ENCODE measurements at places on chromosomes 5 and 9.

GRCh38 chr5:158519433-158520021 lies 580.2 kb downstream of the EBF1 start:
- DNase-seq, result no peak

DNA sequence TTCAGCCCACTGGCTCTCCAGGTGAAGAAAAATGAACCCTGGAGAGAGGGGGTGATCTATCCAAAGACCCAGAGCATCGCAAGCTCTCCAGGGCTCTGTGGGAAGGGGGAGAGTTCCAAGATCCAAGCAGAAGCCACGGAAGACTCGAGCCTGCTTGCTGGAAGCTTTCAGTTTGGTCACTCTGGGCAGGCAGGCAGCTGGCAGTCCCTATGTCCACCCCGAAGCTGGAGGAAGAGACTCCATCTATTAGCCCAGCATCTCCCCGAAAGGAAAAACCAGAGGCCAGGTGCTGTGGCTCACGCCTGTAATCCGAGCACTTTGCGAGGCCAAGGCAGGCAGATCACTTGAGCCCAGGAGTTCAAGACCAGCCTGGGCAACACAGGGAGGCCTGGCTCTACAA lies 10.7 kb upstream of the SPARC start:
- no peak for DNase-seq

DNA sequence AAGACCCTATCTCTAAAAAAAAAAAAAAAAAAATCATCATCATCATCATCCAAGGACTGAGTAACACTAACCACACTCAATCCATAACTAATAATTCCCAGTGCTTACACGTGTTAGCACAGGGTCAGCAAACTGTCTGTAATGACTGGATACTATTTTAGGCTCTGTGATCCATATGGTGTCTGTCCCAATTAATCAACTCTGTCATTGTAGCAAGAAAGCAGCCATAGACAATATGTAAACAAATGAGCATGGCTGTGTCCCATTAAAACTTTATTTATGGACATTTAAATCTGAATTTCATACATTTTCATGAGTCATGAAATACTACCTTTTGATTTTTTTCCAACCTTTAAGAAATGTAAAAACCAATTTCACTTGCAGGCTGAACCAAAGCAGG lies 148.4 kb downstream of the SIL1 start:
- DNase-seq, result no peak

DNA sequence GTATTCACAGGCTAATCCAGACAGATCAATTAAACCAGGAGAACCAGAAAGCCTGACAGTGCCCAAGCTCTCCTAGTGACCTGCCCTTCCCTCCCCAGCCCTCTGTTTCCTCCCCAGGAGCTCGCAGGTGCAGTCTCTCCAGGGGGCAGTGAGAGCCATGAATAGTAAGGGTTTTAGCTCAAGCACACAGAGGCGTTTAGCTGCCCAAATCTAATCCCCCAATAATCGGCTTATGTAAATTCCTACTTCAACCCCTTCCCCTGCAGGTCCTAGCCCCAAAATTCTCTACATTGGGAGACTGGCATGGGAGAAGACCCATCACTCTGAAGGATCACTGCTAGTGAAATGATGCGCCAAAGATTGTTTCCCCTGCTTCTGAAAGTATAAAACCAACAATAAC lies 10.5 kb upstream of the TAL2 start:
- no peak for DNase-seq

DNA sequence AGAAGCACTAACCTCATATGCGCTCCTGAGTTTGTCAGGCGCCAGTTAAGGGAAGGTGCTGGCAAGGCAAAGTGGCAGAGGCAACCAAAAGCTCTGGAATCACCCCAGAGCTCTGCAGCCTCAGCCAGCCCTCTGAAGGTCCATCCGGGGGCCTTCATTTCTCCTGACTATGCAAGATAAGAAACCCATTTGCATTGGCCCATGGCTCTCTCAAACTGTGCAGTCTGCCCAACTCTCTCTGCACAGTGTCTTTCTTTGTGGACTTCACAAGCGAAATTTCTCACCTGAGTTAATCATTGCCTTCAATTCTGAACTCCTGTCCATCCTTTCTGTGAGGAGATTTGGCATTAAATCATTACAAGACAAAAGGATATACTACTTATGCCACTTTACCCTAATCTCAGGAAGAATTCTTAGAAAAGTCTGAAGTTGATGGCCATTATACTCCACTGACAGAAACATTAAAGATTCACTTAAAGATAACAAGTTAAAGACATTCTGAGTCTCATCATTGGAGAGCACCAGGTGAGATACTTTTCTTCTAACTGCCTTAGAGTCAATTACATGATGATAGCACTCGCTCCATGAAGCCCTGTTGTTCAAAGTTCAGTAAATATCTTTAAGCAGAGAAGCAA lies 235.6 kb downstream of the SPOCK1 start:
- DNase-seq, result no peak

DNA sequence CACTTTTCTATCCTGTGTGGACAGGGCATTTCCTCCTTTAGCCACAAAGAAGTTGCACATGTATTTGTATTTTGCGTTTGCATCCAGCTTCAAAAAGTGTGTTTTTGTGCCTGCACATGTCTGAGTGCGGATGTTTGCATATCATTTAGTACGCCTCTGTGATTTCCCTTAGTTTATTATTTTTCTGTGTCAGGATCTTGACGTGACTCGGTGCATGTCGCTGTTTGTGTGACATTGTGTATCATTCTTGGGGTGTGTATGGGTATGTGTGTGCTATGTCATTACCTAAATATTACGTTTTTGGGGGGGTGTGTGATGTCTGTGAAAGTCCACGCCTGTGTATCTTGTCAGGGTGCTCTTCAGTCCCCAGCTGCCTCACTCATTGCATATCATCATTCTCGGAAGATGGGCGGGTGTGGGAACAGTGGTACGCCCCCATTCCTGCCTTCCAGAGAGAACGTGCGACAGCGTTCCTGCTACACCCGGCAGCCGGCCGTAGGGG lies 416 bp upstream of the PAIP2 start:
- DNase-seq, result no peak

- peak; percentile 75 for DNase-seq
Measured at GRCh38 chr5:14250084-14250695, 107.0 kb downstream of the TRIO start.

DNA sequence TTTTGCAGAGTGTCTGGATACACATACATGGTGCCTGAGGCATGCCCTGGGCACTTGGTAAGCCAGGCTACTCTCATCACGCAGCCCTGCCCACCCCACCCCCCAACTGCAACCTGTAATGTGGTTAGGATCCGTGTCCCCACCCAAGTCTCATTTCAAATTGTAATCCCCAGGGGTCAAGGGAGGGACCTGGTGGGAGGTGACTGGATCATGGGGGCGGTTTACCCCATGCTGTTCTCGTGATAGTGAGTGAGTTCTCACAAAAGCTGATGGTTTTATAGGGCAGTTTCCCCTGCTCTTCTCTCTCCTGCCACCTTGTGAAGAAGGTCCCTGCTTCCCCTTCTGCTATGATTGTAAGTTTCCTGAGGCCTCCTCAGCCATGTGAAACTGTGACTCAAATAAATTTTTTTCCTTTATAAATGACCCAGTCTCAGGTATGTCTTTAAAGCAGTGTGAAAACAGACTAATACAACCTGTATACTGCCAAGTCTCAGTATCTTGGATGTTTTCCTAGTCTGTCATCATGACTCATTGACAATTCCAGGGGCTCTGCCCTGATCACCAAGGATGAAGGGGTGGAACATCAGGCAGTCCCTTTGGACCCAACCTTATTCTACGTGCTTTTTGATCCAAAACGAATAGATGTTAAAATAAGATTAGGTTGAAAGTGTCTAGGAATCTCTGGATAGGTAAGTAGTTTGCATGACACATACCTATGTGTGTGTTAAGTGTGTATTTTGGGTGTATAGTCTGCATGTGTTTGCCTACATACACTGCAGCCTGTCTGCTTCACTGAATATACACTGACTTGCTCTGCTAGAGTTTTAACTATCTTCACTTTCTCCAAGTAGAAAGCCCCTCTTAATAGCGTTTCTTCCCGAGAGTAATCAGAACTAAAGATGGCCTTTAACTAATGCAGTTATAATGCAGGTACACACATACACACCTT lies 293.8 kb downstream of the SLIT3 start:
- DNase-seq, result no peak

GRCh38 chr9:91775011-91775707 lies 174.9 kb downstream of the ROR2 start:
- DNase-seq, result no peak

DNA sequence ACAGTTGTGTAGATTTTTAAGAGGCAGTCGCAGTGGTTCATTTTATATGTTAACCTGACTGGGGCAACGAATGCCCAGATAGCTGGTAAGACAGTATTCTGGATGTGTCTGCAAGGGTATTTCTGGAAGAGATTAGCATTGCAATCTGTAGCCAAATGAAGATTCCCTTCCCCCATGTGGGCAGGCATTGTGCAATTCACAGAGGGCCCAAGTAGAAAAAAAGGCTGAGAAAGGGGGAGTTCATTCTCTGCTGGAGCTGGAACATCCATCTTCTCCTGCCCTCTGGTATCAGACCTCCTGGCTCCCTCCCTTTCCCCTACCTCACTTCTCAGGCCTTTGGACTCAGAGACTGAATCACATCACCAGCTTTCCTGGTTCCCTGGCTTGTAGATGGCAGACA lies 70.6 kb downstream of the TENT4A start:
- no peak for DNase-seq

GRCh38 chr5:16493261-16493660 lies 27.7 kb upstream of the ZNF622 start:
- no peak for DNase-seq

DNA sequence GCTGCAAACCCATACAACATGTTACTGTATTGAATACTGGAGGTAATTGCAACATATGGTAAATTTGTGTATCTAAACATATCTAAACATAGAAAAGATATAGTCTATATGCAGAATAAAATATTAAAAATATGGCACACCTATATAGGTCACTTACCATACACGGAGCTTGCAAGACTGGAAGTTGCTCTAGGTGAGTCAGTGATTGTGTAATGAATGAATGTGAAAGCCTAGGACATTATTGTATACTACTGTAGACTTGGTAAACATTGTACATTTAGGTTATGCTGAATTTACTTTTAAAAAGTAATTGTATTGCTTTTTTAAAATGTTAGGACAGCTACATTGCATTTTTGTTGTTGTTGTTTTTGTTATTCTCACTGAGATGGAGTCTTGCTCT lies 968.8 kb downstream of the TLE1 start:
- no peak for DNase-seq

GRCh38 chr9:87500491-87501270 lies 3.0 kb downstream of the DAPK1 start:
- no peak for DNase-seq

GRCh38 chr5:55568654-55569512 lies 34.1 kb upstream of the PLPP1 start:
- no peak for DNase-seq
